ENCODE measurements at places on chromosomes 12 and 14. TPM values are rescaled to one million over a fixed set of nuclear protein-coding genes. Genes with fewer than 3 reads are reported as not detected.

DNA sequence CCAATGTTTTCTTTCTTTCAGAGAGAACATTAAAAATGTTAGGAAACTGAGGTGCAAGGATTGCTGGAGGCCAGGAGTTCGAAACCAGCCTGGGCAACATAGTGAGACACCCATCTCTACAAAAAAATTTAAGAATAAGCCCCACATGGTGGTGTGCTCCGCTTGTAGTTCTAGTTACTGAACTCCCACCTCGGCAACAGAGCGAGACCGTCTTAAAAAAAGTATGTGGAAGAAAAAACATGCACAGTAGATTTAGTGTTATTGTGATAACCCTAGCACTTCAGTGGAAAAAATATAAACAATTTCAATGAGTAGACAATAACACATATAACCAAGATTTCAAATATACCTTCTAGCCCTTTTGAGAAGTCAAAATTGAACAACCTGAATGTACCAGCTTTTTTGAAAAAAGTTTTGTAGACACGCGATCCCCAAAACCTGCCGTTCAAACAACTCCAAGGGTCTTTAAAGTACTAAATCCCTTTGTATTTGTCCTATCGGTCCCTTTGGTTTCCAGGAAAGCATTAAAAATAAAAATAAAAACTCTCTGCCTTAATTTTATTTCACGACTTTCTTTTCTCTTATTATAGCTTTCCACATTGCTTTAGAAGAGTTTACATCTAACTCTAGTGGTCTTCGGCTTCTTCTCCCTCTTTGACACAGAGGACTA lies 1.0 kb upstream of the ANO6 start:
- DNase-seq = no peak

DNA sequence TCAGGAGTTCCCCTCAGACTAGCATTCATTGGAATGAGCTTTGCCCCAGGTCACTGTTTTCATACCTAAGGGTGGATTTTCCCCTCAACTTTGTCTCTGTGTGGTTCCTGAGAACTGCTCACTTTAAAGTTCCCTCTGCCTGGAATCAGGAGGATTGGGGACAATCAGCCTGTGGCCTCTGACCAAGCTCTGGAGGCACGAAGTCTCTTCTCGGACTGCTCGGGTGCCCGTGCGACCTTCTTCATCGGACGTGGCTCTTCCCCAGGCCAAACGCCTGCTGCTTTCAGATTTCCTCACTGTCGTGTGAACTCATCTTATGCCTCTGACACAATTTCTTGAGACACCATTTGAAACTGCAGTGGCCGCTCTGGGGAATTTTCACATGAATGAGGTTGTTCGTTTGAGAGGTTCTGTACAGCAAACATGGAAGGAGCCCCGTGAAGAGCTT lies 153.7 kb upstream of the PZP start:
- DNase-seq = no peak

Gene TMPRSS12
- total RNA-seq = not detected

Gene SLC17A8
- total RNA-seq = 0.14 TPM

DNA sequence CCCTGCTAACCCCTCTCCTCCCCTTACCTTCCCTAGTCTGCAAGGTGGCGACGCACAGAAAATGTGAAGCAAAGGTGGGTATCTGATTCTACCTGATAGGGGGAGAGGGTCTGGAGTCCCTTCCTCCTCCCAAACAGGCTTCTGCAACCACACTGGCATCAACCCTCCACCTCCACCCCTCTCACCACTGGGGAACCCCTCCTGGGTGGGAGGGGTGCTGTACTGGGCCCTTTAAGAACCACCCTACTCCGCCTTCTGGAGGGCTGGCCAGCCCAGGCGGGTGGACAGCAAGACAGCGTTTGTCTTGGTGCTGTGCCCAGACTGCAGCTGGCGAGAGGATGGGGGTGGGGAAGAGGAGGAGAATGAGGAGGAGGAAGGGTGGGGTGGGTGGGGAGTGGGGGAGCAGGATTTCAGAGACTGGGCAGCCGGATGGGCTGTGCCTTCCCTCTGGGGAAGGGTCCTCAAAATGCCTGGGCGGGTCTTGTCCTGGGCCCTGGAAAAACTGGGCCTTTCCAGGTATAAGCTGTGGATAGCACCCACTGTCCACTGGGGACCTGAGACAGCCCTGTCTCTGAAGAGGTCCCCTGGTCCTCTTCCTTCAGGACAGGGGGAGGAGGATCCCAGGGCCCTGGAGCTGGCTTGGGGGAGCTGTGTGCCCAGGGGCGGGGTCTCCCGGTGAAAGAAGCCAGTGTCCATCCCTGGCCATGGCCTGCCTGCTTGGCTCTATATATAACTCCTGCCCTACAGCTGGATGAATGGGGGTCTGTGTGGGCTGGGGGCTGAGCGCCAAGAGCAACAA lies 2.8 kb downstream of the TNS2 start:
- peak; percentile 92 for DNase-seq

Data from upper lobe of right lung (tissue), 1 donor.